ENCODE measurements at places on chromosomes 2 and 18.

- DNase-seq, result no peak
Measured at GRCh38 chr2:239098288-239098970, 250.5 kb downstream of the TWIST2 start.

- no peak for DNase-seq
Measured at GRCh38 chr2:238094438-238095022, 5.6 kb upstream of the ESPNL start.

DNA sequence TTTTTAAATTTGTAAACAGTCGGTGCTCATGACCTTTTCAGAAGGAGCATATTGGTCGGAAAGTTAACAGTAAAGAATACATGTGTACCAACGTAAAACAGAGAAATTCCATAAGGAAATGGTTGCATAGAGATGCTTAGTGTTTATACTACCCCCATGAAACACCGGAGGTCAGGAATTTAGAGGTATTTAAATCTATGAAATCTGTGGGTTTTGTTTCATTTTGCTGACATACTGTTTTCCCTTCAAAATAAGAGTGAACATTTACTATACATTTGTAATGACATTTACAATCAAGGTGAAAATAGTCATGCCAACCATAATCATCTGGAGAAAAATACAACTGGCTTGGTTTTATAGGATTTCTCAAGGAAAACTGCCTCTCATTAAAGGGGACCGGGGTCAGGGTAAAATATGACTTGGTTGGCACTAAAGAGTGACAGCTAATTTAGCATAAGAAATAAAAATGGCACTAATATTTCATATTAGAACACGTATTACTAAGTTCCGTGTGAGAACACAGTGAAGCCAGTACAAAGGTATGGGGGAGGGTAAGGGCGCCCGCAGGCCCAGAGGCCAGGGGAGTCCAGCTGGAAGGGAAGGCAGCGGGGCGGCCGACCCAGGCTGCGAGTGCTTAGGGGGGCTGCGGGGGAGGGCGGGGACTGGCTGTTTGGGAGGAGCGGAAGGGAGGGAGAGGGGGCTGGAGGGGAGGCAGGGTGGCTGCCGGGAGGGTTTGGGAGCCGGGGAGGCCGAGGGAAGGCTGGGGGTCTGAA is 1.1 kb upstream of the RNU4ATAC start:
- peak; percentile 54 for DNase-seq

DNA sequence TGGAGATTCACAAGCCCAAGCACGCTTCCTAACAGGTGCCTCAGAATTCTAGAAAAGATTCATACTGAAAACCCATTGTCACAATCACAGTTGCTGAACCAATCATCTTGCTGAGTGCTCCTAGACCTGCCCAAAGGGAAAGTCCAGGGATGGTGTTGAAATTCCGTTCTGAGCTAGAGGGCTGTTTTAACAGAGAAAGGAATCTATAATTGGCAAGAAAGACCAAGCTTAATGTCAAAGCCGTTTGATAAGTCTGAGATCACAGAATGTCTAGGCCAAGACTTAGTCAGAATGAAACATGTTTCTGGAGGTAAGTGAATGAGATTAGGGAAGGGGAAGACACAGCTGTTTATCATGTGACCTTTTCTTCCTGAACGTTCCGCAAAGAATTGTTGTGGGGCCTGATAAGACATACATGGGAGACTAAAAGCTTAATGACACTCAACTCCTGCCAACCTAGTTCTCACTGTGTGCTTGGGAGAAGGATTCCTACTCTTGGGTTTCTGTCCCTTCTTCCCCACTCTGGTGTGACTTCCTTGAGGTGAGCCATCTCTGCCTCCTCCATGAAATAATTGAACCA is 27.5 kb downstream of the PMAIP1 start:
- DNase-seq, result no peak

DNA sequence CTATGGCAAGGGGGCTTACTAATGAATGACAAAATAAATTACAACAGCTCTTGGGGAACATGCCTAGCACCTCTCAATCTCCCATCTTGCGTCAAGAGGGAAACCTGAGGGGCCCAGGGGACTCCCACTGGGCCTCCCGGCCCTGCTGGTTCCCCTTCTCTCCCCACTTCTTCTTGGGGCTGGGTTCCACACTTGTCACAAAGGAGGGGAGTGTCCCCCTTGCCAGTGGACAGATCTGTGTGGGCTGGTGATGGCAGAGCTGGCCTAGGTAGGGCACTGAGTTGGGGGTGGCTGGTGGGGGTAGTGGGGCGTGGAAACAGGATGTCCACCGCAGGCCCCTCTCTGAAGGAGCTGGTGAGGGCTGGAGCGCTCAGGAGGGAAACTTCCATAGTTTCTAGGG is 184.0 kb upstream of the HAAO start:
- DNase-seq, result no peak

- no peak for DNase-seq
Measured at GRCh38 chr2:108614043-108614545, 79.8 kb downstream of the LIMS1 start.

Measured in HS-27A (cell line).